ENCODE measurements at places on chromosomes 7 and 10.

GRCh38 chr7:130961128-130961601, 227.2 kb upstream of the KLF14 start:
- DNase-seq = no peak

DNA sequence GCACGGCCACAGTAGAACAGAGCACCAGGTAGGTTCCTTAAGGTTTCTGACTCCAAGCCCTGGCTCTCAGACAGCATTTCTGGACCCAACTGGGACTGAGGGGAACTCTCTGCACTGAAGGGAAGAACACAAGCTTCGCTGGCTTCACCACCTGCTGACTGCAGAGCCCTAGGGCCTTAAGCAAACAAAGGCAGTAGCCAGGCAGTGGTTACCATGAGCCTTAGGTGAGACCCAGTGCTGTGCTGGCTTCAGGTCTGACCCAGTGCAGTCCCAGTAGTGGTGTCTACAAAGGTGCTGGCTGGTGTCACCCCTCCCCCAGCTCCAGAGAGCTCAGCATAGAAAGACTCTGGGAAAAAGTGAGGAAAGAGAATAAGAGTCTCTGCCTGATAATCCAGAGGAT, 59.5 kb downstream of the SIRT1 start:
- no peak for DNase-seq

- no peak for DNase-seq
Observed at GRCh38 chr7:92057375-92057774, 76.9 kb downstream of the CYP51A1 start.

- DNase-seq = no peak
Observed at GRCh38 chr7:14385074-14385473, 395.6 kb upstream of the ETV1 start.

- DNase-seq = no peak
Observed at GRCh38 chr7:25835197-25835596, 316.8 kb upstream of the NFE2L3 start.

DNA sequence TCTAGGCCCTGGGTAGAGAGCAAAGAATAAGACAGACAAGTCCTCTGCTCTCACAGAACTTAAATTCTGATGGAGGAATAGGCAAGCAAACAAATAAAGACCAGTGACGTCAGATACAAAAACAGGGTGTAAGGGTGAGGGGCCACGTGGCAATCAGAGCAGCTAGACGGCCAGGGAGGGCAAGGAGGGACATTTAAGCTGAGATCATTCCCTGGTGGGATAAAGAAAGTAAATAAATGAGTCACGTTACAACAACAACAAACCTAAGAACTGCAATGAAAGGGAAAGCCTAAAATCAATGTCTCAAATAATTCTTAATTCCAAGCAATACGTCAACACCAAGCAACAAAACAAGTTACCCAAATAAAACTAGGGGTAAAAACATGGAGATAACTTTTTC, 21.8 kb downstream of the STN1 start:
- no peak for DNase-seq

- DNase-seq = no peak
Observed at GRCh38 chr7:221978-222715, 29.8 kb downstream of the FAM20C start.

- peak; percentile 26 for DNase-seq
Observed at GRCh38 chr7:131859147-131859821, 302.9 kb upstream of the PODXL start.

DNA sequence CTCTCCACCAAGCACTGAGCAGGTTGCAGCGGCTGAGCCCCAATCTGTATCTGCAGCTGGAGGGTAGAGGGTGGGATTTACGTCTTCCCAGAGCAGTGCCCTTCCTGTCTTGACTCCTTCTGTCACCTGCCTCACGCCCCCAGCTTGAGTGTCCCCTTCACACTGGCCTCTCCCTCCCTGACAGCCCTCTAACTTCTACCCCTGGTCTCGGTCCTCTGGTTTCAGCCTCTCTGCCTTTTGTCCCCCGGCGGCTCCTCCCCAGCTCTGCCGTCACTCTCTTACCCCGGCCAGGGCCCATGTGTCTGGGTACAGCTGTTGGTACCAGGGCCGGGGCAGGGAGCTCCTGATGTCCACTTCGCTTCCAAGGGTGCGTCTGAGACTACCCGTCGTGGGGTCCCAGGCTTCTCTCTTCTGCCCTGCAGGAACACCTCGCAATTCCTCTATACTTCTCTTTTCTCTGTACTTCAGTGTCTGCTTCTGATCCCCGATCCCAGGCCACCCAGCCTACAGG, 654 bp downstream of the MUC3A start:
- no peak for DNase-seq

DNA sequence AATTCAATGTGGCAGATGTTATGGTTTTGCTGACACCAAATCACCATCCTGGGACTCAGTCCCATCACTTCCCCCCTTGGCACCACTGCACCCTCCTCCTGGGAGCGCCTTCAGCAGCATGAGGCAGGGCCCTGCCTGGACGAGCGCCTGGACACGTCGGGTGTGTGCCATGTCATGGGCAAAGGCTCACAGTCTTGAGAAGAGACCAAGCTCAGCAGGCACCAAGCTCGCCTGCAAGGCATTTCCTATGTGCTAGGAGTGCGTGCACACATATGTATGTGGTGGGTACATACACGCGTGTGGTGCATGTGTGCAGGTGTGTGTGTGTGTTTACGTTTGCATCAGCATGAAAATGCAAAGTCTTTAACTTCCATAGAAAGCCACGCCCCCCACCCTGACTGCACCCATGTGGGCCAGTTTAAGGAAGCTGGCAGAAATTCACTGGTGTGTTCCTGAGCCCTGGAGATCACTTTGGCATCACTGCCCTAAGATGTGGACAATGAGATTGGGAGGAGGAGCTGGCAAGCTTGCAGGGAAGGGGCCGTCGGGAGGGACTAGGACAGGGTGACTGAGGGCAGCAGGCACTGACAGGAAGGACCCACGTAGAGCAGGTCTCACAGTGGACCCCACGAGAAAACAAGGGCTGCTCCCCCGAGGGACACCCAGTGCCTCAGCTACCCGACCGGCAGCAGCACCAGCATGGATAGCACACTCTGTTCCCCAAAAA, 169.9 kb upstream of the PPP2R2D start:
- no peak for DNase-seq

DNA sequence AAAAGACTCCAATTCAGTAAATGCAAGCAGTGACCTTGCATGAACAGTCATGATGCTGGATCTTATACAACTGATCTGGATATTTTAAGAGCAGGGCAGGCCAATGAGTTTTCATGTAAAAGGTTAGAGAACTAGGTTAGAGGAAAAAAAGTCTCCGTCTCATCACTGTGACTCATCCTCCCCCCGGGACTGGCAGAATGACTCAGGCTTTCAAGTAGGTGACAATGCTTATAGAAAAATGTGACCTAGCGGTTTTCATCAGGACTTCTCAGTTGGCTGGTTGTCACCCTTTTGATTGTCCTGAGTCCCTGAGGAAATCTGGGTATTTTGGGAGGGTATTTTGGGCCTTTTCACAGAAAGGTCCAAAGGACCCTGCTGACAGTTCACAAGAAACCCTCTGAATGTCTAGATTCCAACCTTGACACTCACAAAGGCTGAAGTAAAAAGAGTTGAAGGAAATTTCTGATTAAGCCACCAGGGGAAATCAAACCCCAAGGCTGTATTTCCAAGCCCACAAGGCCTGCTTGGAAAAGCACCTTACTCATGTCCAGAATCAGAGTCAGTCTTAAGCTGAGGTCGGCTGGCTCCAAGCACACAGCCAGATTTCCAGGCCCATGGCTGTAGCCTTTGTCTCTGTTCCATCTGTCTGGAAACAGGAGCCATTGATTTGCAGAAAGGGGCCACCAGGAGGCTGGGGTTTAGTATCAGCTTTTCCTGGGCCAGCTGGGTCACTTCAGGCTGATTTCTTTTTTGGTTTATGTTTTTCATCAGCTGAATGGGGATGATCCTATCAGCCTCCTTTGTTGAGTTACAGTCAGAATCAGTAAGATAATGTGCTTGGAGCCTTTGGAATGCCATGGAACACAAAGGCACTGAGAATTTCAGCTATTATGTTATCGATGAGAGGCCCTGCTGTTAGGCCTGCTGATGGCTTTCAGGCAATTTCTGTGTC, 226.4 kb upstream of the HABP2 start:
- no peak for DNase-seq

DNA sequence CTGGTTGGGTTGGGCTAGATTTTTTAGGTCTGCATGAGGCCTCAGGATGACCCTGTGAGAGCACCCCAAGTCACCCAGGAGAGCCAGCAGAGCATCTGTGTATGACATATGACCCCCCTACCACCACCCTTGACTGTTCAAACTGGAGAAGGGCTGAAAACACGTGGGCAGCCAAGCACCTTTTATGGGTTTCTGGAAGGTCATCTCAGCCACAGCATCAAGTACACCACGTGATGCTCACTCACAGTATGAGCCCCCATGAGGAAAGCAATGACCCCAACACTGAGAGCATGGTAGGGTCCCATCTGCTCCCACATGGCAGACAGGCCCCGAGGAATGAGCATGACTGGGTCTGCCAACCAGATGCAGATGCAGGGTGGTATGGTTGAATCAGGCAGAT, 149.4 kb upstream of the GDF10 start:
- DNase-seq = no peak

- no peak for DNase-seq
Observed at GRCh38 chr7:121916211-121916610, 43.2 kb downstream of the PTPRZ1 start.

DNA sequence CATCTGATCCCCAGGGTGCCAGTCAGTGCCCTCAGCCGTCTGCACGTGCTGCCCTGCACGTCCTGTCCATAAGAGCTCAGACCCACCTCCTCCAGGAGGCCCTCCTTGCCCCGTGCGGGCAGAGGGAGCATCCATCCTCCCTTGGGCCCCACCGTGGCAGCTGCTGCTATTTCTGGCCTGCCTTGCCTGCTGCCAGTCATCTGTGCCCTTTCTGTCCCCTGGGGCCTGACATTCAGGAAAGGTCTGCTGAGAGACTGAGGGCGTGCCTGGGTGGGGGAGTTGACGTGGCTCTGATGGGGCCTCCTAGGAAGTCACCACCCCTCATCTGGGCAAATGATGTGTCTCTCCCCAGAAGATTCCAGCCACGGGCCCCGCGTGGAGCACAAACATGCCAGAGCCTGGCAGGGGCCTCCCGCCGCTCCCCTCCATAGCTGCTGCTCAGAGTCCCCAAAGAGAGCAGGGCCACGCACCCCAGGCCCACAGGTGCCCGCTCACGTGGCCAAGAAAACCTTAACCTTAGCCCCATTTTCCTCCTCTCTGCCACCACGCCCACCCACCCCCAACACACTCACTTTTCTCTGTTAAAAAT, 21.8 kb downstream of the DPYSL4 start:
- no peak for DNase-seq

- DNase-seq = no peak
Observed at GRCh38 chr10:2296179-2296891, 559.0 kb upstream of the ADARB2 start.

GRCh38 chr7:17041324-17041723, 159.5 kb upstream of the AGR3 start:
- no peak for DNase-seq

- DNase-seq = no peak
Observed at GRCh38 chr7:5217396-5217795, 27.4 kb downstream of the WIPI2 start.

- no peak for DNase-seq
Observed at GRCh38 chr7:96833676-96834453, 124.2 kb upstream of the SEM1 start.

DNA sequence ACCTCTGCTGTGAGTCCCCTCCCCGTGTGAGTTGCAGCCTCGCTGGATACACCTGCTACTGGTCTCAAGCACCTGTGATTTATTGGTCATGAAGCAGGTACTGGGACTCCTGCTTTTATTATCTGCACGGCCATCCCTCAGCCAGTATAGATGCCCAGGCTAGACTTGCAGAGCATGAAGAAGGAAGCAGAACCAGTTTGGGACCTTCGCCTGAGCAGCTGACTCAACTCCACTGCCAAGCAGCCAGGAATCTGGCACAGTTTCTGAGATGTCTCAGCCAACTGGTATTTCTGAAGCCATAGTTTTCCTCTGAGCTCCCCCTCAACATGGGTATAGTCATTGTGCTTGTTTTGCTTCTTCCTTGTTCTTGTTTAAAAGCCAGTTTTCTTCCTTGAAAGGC, 28.0 kb upstream of the SLC39A12 start:
- peak; percentile 31 for DNase-seq

- no peak for DNase-seq
Observed at GRCh38 chr10:104638861-104639589, 2.1 kb upstream of the SORCS3 start.
